ENCODE measurements at places on chromosomes 1 and 21.
A peak's percentile ranks its signal among the peaks of the same experiment; 100 is the strongest.

- DNase-seq = no peak
Observed at GRCh38 chr1:201059871-201060555, 36.5 kb upstream of the KIF21B start.

DNA sequence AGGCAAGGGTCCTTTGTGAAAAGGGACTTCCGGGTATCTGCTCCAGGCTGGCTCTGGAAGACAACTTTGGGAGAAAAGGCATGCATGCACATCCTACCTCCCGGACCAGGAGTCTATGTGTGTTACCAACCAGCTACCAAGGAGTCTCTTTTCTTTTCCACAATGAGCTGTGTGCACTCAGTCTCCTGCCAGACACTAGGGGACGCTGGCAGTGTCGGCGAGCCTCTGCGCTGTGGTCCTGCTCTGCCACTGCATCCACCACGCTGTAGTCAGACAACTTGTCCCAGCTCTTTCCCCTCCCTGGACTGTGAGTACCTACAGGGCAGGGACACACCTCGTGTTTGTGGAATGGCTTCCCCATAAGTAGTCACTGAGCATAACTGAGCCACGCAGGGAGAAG is 5.1 kb upstream of the SSR2 start:
- DNase-seq = peak; percentile 28

GRCh38 chr1:51527144-51527543 is 8.1 kb upstream of the EPS15 start:
- no peak for DNase-seq

DNA sequence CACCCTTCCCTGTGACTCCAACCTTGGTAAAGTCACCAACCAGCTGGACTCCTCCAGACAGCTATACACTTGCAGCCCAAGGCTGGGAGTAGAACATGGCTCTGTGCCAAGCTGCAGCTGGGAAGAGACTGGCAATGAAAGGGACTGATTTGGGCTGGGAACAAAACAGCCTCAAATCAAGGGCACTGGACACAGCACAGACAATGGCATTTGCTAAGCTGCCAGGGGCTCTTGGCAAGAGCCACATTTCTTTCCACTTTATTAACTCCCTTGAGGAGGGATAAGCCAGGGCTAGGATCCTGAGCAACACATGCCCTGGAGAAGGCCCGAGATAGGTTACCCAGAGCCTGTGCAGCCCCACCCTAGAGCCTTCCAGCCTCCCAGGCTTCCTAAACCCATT is 12.0 kb downstream of the SYT11 start:
- no peak for DNase-seq

DNA sequence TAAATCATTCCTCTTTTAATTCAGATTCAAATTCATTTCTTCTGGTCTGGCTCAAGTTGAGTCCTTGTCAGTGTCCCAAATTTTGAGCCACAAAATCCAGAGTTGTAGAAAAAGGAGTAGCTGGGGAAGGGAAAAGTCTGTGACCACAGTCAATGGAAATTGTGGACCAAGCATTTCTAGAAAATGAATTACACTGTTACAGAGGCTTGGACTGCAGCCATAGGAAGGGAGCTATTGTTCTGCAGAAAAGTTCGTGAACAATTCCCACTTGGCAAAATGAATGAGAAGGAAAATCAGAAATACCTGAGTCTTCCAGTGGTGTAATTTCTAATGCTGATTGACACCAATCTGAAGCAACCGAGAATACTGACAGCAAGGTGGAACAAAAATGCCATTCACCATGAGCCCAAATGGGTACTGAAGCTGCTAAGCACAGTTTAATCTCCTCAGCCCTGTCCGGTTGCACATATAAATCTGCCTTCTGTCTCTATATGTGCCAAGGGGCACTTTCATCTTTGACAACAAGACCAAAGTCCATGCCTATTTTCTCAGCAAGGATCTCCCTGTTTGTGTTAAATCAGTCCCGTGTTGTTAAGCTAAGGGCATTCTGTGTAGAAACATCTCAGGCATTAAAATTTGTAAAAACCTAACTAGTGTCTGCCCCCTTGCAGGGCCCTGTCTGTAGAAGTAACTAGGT is 51.3 kb downstream of the TEX35 start:
- DNase-seq = no peak

GRCh38 chr1:109248797-109249629 is at the start of gene CELSR2:
CELSR2 (plus strand) TSS chr1:109249539; CDS start chr1:109250080, 541 bp downstream.
- DNase-seq = peak; percentile 69

- no peak for DNase-seq
Observed at GRCh38 chr1:85581802-85582686, 1.5 kb downstream of the CCN1 start.

GRCh38 chr1:160207771-160208556 is 2.8 kb downstream of the PEA15 start:
- DNase-seq = no peak

DNA sequence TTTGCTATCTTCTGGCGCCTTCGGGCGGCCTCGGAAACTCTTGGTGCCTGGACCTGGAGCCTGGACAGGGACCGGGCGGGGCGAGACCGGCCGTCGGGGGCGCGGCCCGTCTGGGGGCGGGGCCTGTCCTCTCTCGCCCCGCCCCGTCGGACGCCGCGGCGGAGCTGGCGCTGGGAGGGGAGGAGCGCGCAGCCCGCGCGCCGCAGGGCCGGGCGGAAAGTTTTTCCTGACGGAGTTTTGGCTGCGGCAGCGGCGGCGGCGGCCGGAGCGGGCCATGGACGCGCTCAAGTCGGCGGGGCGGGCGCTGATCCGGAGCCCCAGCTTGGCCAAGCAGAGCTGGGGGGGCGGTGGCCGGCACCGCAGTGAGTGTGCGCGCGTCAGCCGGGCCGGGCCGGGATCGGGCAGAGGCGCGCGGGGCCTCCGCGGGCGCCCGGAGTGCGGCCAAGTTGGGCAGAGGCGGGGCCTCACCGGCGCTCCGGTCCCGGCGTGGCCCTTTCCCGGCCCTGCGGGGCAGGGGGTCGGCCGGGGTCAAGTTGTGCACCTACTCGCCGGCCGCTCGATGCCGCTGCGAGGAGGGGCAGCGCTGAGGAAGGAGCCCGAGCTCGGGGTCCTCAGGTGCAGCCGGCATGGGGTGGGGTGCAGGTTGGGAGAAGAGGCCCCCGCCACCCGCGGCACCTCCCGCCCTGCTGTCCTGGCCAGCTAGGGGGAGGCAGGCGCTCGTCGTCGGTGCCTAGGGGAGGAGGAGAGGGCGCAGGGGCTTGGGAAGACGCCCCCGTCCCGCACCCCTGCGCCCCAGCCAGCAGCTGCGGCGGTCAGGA is at the start of gene LDLRAP1:
Gene LDLRAP1 (plus strand): TSS at position 182 of the 818 bp plus-strand sequence. CDS start 93 bp downstream, at position 275.
- peak; percentile 73 for DNase-seq

DNA sequence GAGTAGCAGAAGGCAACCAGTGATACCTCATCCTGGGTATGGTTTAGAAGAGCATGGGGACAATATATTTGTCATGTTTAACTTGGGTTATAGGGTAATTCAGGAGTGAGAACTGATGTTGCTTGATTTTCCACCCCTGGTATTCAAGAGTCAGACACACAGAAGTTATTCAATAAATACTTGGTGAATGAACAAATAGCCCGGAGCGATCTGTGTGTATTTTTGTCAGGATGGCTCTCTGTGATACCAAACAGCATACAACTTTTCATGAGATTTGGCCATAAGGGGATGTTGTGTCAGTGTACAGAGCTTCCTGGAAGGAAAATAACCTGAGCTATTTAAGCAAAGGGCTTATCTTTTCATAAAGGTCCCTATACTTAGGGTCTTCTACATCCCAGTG is 270.2 kb upstream of the C1orf87 start:
- DNase-seq = no peak

DNA sequence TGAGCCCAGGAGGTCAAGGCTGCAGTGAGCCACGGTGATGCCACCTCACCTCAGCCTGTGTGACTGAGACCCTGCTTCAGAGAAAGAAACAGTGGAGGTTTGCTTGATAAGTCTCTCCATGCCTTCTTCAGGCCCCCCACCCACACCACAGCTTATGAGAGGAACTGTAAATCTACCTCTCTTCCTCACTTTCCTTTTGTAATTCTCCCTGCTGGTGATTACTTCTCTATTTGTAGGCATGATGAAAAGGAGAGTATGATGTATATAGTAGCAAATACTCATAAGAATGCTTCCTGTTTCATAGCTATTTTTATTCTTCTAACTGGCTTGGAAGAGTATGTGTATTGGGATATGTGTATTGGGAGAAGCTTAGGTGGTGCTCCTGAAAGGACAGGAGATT is 186.3 kb downstream of the VPS13D start:
- DNase-seq = no peak

- DNase-seq = no peak
Observed at GRCh38 chr1:41135196-41135947, 106.7 kb downstream of the SCMH1 start.

- DNase-seq = no peak
Observed at GRCh38 chr21:26072666-26073615, 97.6 kb downstream of the APP start.

DNA sequence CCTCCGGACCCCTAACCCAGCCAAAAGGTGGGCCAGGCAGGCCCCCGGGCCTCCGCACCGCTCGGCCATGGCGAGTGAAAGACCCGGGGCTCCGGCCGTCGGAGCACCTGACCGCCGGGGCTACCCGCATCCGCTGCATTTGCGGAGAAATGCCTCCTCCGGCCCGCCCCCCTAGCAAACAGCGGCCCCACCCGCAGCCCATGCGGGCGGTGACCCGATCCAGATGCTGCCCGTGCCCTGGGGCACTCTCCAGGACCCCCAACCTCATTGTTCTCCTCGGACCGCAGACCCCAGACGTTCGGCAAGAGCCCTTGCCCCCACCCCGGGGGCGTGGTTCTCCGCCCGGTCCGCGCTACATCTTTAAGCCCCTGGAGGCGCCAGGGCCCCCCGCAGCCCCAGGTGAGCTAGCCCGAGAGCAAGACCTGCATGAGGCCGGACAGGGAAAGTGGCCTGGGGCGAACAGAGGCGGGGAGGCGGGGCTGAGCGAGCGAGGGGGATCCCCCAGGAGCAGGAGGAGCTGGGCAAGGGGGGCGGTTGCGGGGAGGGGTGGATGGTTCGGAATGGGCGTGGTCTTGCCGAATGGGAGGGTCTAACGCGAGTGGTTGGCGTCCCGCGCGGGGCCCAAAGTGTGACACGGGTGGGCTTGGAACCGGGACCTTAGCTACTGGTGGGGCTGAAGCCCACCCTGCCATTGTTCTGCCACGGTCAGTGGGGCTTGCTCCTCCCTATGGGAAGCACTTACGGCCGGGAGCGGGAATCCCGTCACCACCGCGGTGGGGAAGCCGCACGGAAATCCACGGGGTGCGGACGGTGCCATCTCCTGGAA is 6.3 kb upstream of the CRYBG2 start:
- peak; percentile 62 for DNase-seq

- DNase-seq = no peak
Observed at GRCh38 chr1:238257018-238257621, 366.4 kb upstream of the ZP4 start.

GRCh38 chr1:158799689-158800088 is 18.7 kb upstream of the OR6N2 start:
- DNase-seq = no peak

DNA sequence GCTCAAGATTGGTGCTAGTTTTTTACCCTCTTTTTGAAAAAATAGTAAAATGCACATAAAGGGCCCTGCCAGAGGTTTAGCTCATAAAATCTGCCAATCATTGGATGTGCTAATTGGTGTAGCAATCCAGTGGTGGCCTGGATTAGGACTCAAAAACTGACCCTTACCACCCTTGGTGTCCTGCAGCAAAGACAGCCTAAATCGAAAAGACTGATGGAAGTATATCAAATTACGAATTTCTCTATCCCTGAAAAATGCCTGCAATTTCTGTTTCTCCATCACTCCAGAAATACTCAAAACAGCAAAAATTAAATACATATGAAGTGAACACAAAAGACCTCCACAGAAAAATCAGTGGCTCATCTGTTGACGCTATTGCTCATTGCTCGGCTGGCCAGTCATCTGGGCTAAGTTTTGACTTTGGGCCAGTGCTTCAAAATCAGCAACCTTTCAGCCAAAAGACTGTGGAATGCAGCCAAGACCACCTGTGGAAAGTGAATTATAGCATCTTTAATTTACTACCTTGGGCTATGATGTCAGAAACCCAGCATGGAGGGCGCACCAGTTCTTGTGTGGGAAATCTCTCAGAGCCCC is 30.0 kb downstream of the WLS start:
- DNase-seq = no peak

DNA sequence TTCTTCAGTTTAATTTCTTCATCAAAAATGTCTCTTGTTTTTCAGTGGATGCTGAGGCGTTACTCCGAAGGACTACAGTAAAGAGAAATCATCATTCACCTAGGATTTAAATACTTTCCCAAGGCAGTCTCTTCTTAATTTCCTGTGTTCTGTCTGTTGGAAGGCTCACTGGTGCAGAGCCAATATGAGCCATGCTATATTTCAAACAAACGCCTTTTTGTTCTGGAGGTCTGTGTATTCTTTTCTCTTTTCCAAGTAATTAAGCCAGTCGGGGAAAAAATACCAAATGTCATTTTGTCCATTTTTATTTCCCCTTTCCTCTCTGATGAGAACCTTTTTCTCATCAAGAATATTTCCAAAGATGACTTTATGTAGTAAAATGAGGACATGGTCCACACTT is 206.5 kb downstream of the RWDD3 start:
- DNase-seq = no peak

GRCh38 chr1:173042806-173043205 is 7.9 kb downstream of the TNFSF18 start:
- no peak for DNase-seq

DNA sequence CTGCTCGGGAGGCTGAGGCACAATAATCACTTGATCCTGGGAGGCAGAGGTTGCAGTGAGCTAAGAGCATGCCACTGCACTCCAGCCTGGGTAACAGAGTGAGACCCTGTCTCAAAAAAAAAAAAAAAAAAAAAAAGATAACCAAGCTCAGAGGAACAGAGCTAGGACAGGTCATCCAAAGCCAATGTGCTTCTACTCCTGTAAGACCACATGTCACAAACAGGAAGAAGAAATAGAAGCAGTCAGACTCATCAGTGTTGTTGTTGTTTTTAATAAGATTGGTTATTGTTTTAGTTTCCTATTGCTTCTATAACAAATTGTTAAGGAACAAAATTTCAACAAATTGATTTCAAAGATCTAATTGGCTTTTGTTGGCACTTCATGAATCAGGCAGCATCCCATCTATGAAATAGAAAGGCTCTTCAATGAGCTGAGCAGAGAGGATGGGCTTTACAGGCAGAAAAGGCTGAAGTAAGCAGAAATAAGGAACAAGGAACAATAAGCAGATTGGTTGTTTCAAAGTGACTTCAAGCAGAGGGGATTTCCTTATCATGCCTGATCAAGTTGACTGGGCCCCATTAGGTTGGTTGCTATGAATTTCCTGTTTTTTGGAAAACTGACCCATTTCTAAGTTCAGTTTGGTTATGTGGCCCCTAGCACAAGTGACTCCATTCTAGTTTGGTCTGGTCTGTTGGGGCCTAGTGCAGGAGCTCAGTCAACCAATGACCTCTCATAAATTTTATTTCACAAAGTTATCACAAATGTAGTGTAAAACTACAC is 6.0 kb upstream of the AKNAD1 start:
- no peak for DNase-seq

GRCh38 chr1:208731981-208732821 is 488.0 kb upstream of the PLXNA2 start:
- DNase-seq = no peak

DNA sequence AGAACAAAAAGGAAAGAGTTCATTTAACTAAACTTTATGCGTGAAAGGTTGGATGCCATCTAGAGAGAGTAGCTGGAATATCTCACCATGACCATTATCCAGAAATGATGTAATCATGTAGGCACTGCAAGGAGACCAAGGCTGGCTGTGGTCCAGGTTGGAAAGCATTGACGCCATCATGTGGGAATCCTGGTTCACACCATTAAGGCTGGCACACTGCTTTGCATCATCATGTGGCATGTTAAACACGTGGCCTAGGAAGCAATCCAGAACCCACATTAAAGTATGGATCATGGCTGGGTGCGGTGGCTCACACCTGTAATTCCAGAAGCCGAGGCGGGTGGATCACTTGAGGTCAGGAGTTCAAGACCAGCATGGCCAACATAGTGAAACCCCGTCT is 4.3 kb downstream of the ADAMTS1 start:
- DNase-seq = no peak
